ENCODE measurements at places on chromosomes 13 and 19.

- DNase-seq: no peak
These were observed 6.6 kb upstream of the TPTE2 start for GRCh38 chr13:19567820-19568534.

GRCh38 chr19:40603071-40603388 lies 1.9 kb downstream of the LTBP4 start:
- DNase-seq: no peak

- DNase-seq: no peak
These were observed 1.5 kb downstream of the GIPC3 start for GRCh38 chr19:3586707-3587346.

DNA sequence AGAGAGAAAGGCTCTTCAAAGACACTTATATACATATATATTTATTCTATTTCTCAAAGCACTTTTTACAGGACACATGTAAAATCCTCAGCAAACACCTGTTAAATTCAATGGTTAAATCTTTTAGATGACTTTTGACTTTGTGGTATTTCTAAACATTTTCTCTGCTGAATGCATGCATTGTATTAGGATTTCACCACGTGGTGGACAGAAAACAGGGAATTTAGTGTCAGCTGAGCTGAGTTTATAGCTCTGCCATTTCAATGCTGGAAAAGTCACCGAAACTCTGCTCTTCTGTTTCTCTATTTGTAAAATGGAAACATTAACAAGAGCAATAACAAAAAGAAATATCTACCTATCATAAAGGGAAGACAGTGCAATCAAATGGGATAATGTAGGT lies 375.6 kb downstream of the ENOX1 start:
- no peak for DNase-seq

GRCh38 chr19:4301590-4302242 lies 473 bp downstream of the TMIGD2 start:
- no peak for DNase-seq
